OCI-M1 (cell line): ENCODE measurements at places on chromosomes 1 and 21.

DNA sequence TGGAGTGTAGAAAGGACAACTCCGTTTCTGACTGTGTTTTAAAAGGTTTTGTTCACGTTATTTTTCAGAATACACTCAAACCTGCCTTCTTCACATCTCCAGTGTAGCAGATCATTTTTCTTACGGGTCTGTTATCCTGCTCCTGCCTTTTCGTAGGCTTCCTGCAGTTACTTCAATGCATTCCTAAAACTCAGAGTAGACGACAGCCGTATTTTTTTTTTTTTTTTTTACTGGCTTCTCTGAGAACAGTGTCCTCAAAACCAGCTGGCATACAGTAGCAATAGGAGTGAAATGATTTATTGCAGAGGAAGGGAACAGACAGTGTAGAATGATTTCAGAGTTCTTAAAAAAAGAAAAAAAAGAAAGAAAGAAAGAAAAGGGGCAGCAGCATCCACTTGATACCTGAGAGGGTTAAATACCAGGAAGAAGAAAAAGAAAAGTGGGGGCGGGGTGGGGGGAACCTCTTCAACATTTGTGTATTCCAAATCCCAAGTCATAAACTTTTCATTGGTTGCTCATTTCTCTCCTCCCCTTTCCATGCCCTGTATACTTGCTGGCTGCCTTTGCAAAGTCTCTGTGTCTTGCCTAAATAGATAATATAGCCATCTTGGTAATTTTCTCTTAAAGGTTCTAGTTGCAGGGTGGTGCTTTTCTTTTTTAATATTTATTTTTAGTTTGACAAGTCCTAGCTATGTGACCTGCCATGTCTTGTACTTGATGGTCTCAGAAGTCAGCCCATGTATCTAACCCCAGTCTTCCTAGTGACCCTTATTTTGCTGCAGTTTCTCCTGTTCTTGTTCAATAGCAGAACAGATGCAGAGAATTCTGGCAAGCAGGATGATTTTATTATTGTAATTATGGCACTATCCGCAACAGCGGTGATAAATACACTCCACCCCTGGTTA lies 2.8 kb downstream of the TGFB2 start:
- DNase-seq = no peak

GRCh38 chr1:171257607-171258076 lies 9.3 kb downstream of the FMO1 start:
- DNase-seq = no peak

GRCh38 chr1:230394134-230394533 lies 32.0 kb downstream of the PGBD5 start:
- no peak for DNase-seq

GRCh38 chr1:22935433-22935832 lies 37.2 kb downstream of the LACTBL1 start:
- DNase-seq = no peak

GRCh38 chr1:154739654-154740053 lies 130.4 kb downstream of the KCNN3 start:
- no peak for DNase-seq

DNA sequence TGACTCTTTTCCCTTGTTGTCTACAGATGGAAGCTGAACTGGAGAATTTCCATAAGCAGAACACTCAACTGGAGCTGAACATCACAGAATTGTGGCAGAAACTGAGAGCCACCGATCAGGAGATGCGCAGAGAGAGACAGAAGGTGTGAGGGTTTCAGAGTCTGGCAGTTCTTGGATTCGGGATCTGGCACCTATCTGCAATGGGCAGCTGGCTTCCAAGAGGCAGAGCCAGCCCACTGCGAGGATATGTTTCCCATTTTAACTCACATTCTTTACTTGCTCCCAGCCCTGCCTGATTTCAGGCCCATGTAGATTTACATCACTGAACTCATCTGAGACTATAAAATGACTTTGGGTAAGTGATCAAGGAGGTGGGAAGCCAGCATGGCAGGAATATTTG lies 37.3 kb upstream of the TMEM125 start:
- no peak for DNase-seq

GRCh38 chr1:21251773-21252471 lies 38.3 kb downstream of the ECE1 start:
- DNase-seq = no peak

DNA sequence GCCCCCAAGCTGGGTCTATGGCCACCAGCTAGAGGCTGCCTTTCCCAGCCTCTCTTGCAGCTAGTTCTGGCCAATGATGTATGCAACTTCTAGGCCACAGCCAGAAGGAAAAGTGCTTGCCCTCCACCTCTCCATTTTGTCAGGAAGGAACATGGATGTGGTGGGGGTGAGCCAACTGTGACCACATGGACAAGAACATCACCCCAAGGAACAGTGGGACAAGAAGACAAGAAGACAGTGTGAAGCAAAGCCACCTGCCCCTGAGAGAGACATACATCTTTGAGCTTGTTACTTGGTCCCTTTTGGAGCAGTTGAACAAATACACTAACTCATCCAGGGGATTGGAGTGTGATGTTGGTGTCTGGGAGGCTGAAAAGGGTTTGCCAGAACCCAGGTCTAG lies 105.8 kb upstream of the EDN2 start:
- no peak for DNase-seq

GRCh38 chr1:180503280-180503862 lies 994 bp upstream of the ACBD6 start:
- peak; percentile 91 for DNase-seq

- DNase-seq = no peak
Observed at GRCh38 chr1:44354268-44354839, 703 bp downstream of the ERI3 start.

DNA sequence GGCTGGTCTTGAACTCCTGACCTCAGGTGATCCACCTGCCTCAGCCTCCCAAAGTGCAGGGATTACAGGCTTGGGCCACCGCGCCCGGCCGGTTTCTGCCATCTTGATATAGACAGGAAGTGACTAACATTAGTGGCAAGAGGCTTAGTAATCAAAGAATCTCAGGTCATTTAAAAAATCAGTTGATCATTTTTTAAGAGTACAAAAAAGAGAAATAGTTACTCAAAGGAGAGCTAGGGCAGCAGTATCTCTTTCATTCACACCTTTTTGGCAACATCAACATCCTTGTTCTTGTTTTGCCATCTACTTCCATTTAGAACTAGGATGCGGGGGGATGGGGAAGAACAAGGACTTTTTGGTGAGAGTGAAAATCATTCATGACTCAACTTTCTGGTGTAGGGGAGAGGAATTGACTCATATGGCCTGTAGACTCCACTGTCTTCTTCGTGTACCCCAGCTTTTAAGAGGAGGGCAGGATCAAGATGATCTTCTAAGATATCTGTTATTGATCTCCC lies 8.8 kb downstream of the FCRLB start:
- DNase-seq = no peak

DNA sequence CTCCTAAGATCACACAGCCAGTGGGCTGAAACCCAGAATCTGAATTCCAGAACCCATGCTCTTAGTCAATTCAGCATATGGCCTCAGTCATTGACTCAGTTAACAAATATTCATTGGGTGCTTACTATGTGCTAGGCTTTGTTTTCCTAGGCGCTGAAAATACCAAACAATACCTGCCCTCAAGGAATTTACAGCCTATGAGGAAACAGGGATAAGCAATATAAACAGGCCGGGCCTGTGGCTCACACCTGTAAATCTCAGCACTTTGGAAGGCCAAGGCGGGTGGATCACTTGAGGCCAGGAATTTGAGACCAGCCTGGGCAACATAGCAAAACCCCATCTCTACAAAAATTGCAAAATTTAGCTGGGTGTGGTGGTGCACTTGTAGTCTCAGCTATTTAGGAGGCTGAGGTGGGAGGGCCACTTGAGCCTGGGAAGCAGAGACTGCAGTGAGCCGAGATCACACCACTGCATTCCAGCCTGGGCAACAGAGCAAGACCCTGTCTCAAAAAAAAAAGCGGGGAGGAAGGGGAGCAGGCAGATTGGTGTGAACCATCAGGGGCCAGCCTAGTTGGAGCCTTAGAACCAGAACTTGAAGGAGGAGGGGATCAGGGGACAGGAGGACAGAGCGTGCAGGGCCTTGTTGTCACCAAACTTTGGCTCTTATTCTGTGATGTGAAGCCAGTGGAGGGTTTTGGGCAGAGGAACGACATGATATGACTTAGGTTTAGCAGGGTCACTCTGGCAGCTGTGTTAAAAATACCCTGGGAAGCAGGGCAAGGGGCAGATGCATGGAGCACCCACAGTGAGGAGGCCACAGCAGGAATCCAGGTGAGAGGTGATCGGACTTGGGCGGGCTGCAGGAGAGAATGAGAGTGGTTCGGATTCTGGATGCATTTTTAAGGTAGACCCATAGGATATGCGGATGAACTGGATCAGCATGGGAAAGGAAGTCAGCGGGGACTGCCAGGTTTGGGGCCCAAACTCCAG lies 5.8 kb downstream of the TINAGL1 start:
- DNase-seq = no peak

DNA sequence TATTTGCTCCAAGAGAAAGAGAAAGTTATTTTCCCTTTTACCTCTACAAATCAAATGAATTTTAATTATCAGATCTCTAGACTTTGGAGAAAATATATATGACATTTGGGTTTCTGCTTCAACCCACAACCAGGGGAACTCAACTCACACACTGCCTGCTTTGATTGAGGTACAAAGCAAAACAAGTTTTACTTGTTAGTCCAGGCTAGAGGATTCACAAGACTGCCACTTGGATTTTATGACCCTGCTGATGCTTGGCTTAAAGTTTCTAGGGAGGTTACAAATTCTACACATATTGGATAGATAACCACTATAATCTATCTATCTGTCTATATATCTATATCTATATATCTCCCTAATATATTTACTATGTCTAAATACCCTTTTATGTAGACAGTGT lies 467.3 kb upstream of the RGS18 start:
- DNase-seq = no peak

GRCh38 chr1:62040450-62040849 lies 154.2 kb upstream of the L1TD1 start:
- DNase-seq = no peak

DNA sequence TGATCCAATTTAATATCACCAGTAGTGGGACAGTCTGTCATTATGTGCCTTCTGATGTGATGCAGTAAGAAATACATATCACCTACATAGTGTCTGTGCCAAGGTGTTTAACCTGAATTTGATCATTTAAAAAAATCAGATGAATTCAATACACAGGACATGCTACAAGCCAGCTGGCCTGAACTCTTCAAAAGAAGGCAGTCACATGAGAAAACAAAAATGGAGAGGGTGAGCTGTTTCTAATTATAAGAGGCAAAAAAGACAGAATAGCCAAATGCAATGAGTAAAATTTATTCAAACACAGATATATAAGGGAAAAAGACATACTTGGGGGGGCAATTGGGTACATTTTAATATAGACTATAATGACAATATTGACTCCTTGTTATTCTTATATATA lies 66.5 kb downstream of the ST3GAL3 start:
- no peak for DNase-seq

GRCh38 chr1:227532019-227532619 lies 31.2 kb upstream of the ZNF678 start:
- peak; percentile 58 for DNase-seq

DNA sequence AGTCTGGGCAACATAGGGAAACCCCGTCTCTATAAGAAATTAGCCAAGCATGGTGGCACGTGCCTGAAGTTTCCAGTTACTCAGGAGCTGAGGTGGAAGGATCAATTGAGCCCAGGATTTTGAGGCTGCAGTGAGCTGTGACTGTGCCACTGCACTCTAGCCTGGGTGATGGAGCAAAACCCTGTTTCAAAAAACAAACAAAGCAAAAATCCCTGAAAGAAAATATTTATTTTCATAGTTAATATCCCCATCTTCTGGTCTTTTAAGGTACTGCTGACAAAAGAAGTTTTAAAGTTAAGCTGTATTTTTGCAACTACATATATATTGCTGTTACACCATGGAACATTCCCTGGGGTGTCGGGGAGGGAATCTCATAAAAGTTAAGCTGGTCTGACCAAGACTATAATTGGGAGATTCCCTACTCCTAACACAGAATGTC lies 26.0 kb downstream of the VAMP4 start:
- DNase-seq = peak; percentile 60

DNA sequence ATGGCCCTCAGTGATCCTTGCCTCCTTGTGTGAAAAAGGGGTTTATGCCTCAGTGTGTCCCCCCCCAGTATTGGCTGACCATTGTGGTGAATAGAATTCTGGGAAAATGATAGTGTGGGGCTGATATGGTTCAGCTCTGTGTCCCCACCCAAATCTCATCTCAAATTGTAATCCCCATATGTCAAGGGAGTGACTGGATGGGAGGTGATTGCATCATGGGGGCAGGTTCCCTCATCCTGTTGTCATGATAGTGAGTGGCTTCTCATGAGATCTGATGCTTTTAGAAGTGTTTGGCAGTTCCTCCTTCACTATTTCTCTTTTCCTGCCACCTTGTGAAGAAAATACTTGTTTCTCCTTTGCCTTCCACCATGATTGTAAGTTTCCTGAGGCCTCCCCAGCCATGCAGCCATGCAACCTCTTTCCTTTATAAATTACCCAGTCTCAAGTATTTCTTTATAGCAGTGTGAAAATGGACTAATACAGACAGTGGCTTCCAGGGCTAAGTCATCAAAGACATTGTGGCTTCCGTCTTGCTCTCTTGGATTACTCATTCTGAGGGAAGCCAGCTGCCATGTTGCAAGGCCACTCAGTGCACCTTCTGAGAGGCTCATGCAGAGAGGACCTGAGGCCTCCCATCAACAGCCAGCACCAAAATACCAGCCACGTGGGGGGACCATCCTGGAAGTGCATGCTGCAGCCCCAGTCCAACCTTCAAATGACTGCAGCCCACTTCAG lies 40.6 kb upstream of the SOD1 start:
- DNase-seq = peak; percentile 7

DNA sequence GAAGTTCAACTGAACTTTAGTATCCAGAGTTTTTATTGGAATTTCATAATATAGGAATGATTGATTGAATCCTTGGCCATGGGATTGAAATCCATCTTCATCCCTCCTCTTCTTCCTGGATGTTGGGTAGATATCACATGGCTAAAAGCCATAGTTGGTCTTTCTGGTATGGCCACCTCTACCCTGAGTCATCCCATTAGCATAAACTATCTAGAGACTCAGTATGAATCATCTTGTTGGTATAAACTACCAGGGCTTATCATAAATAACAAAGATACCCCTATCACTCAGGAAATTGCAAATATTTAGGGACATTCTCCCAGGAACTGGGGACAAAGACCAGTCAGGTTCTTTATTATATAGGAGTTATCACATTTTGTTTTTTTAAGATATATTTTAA lies 21.2 kb upstream of the ZP4 start:
- no peak for DNase-seq

GRCh38 chr1:62840555-62840954 lies 56.6 kb downstream of the ATG4C start:
- DNase-seq = no peak

DNA sequence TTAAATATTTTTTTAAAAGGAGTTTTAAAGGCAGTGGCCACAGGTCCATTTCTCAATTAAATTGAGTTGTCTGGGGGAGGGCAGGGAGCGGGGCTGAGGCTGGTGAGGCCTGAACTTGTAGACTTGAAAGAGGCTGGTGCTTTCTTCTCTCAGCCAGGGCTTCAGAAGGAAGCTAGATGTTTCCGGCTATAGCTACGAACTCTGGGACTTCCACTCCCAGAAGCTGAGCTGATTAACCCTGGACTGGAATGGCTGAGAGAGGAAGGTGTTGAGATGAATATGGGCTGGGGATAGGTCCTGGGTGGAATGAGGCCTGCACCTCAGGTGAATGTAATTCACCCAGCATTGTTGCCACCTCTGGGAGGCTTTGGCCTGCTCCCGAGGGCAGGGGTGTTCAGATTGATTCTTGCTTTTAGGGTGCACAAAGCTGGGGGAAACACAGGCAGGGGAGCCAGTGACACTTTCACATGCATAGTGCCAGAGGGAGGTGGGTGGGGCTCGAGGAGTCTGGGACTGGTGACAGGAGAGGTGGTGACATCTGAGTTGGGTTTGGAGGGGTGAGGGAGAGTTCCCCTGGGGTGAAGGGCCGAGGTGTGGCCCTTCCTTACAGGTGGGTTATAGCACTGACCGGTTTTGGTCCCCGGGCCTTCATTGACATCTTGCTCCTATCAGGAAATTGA lies 18.2 kb downstream of the LDLRAP1 start:
- DNase-seq = no peak
